ENCODE measurements at places on chromosomes 3 and 15. TPM values are rescaled to one million over a fixed set of nuclear protein-coding genes. Genes with fewer than 3 reads are reported as not detected.

DNA sequence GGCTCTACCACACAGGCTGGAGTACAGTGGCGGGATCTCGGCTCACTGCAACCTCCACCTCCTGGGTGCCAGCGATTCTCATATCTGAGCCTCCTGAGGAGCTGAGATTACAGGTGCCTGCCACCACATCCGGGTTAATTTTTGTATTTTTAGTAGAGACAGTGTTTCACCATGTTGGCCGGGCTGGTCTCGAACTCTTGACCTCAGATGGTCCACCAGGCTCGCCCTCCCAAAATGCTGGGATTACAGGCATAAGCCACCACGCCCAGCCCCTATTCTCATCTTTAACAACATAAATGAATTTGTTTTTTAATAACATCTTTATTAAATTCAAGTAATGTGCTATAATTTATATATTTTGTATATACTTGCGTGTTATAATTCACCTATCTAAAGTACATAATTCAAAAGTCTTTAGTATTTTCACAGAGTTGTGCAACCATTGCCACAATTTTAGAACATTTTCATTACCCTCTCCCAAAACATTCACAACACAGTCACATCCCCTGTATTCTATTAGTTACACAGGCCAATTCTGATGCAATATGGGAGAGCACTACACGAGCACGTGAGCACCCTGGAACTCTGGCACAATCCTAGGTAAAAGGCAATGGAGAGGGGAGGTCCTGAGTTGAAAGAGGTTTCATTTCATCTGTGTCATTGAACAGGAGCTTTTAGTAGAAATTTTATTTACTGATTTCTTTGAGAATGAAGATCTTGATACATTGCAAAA, 21.2 kb upstream of the MTMR14 start:
- DNase-seq = no peak

- DNase-seq = peak; percentile 87
These were observed 150.7 kb downstream of the TMCO5A start for GRCh38 chr15:38085114-38085513.

DNA sequence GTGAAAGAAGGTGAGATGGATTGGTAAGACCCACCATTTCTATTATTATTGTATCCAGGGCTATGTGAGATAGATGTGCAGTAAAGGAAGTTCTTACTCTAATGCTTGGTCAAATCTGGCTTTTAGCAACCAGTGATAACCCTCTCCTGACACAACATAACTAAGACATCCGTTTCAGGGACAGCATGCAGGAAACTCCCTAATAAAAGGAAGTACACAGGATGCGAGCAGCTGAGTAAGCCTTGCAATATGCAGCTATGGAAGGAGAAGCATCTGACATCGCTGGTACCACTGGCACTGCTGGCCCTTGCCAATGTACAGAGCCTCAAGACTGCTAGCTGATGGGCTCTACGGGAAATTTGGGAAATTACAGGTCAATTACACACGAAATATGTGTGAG, 662.3 kb downstream of the NR2F2 start:
- no peak for DNase-seq

GRCh38 chr3:30581067-30581585, 25.3 kb upstream of the TGFBR2 start:
- no peak for DNase-seq

The TRH gene
- total RNA-seq = not detected

The CELF6 gene
- total RNA-seq = not detected

The CNTN3 gene
- not detected for total RNA-seq

GRCh38 chr3:184166671-184167070, 8.0 kb upstream of the AP2M1 start:
- no peak for DNase-seq

DNA sequence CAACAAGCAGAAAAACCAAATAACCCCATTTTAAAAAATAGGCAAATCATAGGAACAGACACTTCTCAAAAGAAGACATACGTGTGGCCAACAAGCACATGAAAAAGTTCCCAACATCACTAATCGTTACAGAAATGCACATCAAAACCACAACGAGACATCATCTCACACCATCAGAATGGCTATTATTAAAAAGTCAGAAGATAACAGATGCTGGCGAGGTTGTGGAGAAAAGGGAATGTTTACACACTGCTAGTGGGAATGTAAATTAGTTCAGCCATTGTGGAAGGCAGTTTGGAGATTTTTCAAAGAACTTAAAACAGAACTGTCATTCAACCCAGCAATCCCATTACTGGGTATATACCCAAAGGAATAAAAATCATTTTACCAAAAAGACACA, 60.7 kb downstream of the ABI3BP start:
- DNase-seq = no peak

- no peak for DNase-seq
These were observed 144.9 kb upstream of the MRPS22 start for GRCh38 chr3:139198929-139199328.

The ITGA11 gene
- total RNA-seq = not detected

- no peak for DNase-seq
These were observed 155.5 kb downstream of the PLD1 start for GRCh38 chr3:171654809-171655208.

The GP9 gene
- not detected for total RNA-seq

- no peak for DNase-seq
These were observed 59.3 kb downstream of the ADAMTSL3 start for GRCh38 chr15:83713242-83713641.

DNA sequence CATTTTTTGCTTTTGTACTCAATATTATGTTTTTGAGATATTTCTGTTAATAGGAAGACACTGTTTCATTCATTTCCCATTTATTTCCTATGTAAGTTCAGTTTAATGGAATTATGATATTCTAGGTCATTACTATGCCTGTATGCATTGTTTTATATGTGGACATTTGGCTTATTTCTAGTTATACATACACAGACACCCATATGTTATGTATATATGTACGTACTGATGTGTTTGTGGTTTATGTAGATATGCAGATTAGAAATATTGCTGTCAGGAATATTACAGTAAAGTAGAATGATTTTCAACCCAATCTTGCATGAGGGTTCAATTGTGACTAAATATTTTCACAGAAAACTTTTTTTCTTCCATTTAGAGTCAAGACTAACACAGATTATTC, 190.5 kb downstream of the KCNH8 start:
- no peak for DNase-seq

- no peak for DNase-seq
These were observed 39.5 kb upstream of the TPRG1 start for GRCh38 chr3:189132231-189132671.

DNA sequence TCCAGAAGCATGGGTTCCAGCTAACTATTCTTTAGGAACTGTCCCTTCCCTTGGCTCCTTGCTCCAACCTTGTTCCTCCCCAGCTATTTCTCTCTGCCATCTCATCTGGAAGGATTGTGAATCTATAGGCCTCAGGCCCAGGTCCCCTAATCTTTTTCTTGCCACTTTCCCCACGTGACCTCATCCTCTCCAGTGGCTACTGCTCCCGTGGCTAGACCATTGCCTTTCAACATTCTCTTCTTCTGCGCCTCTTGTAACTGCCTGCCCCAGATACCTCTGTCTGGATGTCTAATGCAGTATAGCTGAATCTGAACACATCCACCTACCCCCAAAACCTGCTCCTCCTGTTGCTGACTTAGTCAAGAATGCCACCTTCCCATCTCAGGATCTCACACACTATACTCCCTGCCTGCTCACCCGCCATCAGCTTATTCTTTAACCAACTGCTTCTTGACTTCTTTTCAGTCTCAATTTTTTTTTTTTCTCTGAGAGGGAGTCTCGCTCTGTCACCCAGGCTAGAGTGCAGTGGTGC, 5.2 kb downstream of the GPX1 start:
- no peak for DNase-seq

Measured in OCI-LY7 (cell line).